ENCODE measurements at places on chromosomes 13 and 19.
A peak's percentile ranks its signal among the peaks of the same experiment; 100 is the strongest.

- no peak for DNase-seq
These were observed 21.9 kb downstream of the ZNF473 start for GRCh38 chr19:50047671-50048070.

DNA sequence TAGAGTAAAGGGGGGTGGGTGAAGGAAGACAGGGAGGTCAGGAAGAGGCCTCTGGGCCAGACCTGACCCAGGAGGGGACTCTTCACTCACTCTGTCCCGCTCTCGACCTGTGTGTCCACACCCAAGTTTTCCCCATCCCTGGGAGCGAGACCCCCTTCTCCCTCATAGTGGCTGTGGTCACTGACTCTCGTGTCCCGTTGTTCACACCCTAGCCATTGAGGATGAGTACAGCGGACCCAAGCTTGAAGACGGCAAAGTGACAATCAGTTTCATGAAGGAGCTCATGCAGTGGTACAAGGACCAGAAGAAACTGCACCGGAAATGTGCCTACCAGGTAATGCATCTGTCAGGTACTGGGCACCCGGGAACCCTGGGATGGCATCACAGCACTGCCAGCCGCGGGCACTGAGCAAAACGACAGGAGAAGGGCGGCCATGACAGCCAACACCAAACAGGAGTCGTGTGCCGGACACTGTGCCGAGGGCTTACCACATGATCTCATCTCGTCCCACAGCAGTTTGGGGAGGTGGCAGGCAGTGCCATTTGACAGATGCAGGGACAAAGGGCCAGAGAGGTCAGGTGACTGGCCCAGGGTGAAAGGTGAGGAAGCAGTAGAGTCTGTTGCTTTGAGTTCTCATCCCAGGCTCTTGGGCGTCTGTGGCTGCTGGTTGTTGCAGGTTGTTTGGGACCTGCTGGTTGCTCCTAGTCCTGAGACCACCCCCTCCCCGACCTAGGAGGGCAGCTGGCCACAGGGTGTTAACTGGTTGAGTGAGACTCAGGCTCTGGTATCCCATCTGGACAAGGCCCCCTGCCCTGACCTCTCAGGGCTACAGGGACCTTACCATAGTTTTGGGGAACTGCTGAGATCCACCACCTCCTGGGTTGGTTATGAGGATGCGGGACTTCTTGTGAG lies 29.6 kb downstream of the PPP5C start:
- DNase-seq, result no peak

GRCh38 chr19:14440049-14440448 lies 6.9 kb downstream of the PKN1 start:
- DNase-seq, result peak; percentile 84

GRCh38 chr19:45773384-45773783 lies 4.3 kb upstream of the SIX5 start:
- DNase-seq, result no peak

GRCh38 chr19:3783660-3784584 lies 2.3 kb downstream of the MATK start:
- peak; percentile 59 for DNase-seq

- DNase-seq, result no peak
These were observed 8.5 kb upstream of the CCL25 start for GRCh38 chr19:8044018-8044417.

DNA sequence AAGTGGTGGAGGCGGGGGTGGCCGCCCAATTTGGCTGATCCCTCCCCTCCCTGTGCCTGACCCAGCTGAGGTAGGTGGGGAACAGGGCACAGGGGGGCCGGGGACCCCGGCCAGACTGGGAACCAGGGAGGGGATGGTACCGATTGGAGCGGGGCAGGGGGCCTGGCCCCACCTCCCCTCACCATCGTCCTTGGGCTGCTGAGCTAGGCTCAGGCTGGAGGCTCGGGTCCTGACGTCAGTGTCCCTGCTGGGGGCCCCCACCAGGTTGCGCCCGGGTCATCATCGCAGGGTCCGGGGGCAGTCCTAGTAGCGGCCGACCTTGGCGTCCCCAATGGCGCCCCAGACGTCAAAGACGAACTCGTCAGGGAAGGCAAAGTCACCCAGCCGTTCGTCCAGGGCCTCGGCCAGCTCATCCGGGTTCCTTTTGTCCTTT lies 3.0 kb upstream of the PTGER1 start:
- DNase-seq, result no peak

- no peak for DNase-seq
These were observed 18.1 kb upstream of the NPAS1 start for GRCh38 chr19:47001584-47001983.

DNA sequence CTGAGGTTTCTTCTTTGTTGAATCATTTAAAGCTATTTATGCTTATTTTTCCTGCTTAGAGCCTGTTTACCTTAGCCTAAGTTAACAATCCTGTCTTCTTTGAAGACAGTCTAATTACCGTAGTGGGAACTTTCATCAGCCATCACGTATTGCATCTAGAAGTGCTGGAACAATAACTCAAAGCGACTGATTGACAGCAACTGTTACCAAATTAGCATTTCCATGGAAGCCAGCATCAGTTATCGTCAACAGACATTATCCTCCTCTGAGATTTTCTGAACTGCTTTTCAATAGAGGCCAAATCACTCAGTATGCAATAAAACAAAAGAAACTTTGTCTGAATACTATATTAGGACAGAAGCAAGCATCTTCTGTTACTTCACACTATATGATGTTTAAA lies 433.3 kb upstream of the SLITRK1 start:
- no peak for DNase-seq

- peak; percentile 94 for DNase-seq
These were observed 2.5 kb downstream of the PRR12 start for GRCh38 chr19:49593233-49594113.

- no peak for DNase-seq
These were observed 211.6 kb downstream of the PCDH20 start for GRCh38 chr13:61204025-61204424.

DNA sequence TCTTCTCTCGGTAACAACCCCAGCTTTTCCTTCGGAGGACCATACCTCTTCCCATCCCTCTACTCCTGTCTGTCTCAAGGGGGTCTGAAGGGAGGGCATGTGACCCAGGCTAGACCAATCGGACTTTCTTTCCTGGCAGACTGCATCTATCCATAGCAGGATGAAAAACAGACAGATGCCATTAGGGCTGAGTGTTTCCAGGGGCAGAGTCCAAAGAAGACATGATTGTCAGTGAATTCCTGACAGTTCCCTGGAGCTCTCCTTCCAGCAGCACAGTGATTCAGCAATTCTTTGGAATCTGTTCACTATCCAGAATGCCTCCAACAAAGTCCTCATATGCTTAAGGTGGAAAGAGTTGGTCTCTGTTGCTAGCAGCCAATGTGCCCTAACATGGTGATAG lies 189.8 kb downstream of the KCTD12 start:
- DNase-seq, result no peak

DNA sequence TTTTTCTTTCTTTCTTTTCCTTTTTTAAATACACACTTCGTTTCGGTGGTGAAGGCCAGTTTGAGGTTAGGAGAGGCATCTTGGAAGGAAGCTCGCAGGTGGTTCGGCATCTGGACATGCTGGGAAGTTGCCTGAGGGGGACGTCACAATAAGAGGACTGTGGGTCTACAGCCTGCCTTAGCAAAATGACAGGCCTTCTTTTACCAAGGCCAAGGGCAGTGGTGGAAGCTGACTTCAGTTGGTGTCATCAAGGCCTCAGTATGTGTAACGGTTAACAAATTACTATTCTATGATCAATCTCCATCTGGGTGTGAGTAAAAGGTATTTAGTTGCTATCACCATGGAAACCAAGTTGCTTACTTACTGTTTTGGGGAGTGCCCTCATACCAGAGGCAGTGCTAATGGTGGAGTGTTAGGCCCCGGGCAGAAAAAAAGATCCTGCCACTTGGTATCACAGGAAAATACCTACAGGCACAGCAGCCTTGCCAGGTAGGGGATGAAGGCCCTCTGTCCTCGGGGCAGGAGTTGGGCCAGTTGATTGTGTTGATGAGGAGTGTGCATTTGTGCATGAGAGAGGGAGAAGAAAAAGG lies 10.3 kb downstream of the ACTN4 start:
- no peak for DNase-seq

GRCh38 chr19:57280962-57281400 lies 696 bp downstream of the ZNF460 start:
- peak; percentile 3 for DNase-seq

- DNase-seq, result no peak
These were observed 18.8 kb downstream of the KL start for GRCh38 chr13:33034882-33035520.

DNA sequence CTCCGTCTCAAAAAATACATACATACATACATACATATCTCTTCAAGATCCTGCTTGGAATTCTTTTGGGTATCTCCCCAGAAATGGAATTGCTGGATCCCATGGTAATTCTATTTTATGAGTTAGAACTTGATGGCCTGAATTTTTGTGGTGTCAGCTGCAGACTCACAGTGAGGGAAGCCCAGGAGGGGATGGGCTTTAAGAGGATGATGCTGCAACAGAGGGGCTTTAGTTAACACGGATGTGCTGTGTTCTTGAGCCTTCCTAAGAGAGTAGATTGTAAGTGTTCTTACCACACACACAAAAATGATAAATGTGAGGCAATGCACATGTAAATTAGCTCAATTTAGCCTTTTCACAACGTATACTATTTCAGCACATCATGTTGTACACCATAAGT lies 31.8 kb downstream of the CACNG6 start:
- no peak for DNase-seq

DNA sequence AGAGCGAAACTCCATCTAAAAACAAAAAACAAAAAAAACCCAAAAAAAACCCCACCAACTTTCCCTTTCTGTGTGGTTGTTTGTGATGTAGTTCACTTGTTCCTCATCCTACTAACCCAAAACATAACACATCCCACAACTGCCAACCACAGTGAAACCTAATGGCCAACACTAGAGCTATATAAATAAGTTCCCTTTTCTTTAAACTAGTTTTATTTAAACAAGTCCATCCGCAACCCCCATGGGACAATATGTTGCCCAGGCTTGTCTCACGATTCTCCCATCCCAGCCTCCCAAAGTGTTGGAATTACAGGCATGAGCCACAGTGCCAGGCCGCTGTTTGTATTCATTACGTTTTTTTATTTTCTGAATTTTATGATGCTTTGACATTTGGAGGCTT lies 71.2 kb upstream of the ADGRE5 start:
- no peak for DNase-seq

DNA sequence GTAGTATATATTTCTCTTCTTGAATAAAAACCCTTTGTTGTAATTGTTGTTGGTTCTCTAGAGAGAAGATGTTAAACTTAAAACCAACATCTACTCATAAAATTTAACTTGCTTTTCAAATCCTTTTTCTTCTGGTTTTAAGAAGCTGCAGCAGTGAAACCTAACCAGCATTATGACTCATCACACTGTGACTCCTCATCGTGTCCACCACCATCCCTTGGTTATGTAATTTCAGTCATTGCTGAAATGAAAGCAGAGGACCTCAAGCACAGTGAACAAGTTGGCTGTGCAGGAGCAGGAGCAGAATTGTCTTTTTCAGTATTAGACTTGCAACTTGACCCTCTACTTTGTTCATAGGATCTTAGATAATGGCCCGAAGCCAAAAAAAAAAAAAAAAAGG lies 64.9 kb upstream of the HTR2A start:
- no peak for DNase-seq

DNA sequence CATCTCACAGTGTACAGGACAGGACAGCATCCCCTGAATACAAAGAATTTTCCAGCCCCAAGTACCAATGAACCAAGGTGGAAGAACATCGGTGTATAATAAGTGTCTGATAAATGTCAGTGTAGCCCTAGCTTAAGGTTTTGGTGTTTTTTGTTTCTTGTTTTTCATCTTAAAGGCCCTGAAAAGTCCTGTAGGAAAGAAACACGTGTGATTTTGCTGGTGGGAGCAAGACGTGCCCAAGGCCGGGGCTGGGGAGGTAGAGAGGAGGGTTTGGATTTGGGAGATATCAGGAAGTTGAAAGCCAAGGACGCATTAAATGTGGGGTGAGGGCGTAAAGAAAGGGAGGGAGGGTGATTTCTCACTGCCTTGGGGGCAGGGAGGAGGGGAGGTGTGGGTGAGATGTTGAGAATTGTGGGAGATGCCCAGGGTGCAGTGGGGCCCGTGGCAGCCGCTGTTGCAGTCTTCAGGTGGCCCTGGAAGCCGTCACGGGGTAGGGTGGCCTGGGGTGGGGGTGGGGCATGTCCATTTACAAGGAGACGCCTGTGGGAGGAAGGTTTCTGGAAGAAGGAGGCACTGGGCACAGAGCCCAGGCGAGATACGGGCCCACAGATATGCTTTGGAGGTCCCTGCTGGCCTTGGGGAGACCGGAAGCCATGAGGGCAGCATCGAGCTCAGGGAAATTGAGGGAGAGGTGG lies 6.7 kb downstream of the CAMSAP3 start:
- no peak for DNase-seq

GRCh38 chr19:40363069-40363468 lies 14.6 kb downstream of the PLD3 start:
- no peak for DNase-seq

GRCh38 chr19:45079063-45079910 lies at the start of gene GEMIN7:
Gene GEMIN7, plus strand, starts transcription at chr19:45079260. Its CDS starts 10,855 bp downstream, at chr19:45090115.
- peak; percentile 85 for DNase-seq

DNA sequence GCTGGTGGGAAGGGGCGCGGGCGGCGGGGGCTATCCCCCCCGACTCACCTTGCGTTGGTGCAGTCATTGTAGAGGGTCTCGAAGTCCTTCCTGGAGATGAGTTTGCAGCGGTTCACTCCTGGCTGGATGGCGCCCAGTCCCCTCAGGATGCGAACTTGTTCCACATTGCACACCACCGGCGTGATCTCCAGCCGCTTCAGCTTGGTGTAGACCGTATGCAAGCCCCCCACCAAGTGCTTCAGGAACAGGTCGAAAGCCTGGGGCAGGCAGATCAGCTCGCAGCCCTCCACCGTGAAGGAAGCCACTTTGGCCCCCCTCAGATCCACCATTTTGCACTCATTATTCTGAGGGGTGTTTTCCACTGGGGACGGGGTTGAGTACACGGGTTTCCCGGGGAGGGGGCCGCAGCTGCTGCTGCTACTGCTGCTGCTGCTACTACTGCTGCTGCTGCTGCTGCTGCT lies 1.1 kb downstream of the DACH1 start:
- DNase-seq, result no peak

- no peak for DNase-seq
These were observed 6.8 kb upstream of the CLEC4M start for GRCh38 chr19:7756258-7756657.

DNA sequence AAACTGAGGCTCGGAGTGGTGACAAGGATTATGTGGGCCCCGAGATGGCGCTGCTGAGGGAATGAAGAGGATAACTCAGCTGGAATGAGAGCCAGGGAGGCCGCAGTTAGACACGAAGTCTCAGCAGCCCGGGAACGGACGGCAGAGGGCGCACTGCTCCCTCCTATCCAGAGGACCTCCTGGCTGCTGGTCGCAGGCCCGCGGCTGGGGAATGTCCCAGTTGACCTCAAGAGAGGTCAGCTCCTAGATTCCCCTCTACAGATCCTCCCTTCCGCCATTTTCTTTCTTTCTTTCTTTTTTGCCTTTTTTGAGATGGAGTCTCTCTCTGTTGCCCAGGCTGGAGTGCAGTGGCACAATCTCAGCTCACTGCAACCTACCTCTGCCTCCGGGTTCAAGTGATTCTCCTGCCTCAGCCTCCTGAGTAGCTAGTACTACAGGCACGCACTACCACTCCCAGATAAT lies 24.1 kb upstream of the ASPDH start:
- DNase-seq, result peak; percentile 83

GRCh38 chr13:33644581-33645543 lies 173.1 kb upstream of the RFC3 start:
- no peak for DNase-seq

GRCh38 chr19:39432677-39433025 lies 3.1 kb downstream of the RPS16 start:
- DNase-seq, result no peak

- no peak for DNase-seq
These were observed 1047.9 kb upstream of the SLC10A2 start for GRCh38 chr13:104114101-104114500.

- DNase-seq, result no peak
These were observed 15.8 kb upstream of the TUBGCP3 start for GRCh38 chr13:112603641-112604225.

- no peak for DNase-seq
These were observed 50.3 kb upstream of the ANKRD10 start for GRCh38 chr13:110965038-110965754.
